ENCODE measurements at places on chromosomes 2 and 18. TPM values are rescaled to one million over a fixed set of nuclear protein-coding genes. Genes with fewer than 3 reads are reported as not detected.

Gene IMP4
- 32.8 TPM for total RNA-seq

Gene THAP4
- total RNA-seq, result 42.5 TPM

DNA sequence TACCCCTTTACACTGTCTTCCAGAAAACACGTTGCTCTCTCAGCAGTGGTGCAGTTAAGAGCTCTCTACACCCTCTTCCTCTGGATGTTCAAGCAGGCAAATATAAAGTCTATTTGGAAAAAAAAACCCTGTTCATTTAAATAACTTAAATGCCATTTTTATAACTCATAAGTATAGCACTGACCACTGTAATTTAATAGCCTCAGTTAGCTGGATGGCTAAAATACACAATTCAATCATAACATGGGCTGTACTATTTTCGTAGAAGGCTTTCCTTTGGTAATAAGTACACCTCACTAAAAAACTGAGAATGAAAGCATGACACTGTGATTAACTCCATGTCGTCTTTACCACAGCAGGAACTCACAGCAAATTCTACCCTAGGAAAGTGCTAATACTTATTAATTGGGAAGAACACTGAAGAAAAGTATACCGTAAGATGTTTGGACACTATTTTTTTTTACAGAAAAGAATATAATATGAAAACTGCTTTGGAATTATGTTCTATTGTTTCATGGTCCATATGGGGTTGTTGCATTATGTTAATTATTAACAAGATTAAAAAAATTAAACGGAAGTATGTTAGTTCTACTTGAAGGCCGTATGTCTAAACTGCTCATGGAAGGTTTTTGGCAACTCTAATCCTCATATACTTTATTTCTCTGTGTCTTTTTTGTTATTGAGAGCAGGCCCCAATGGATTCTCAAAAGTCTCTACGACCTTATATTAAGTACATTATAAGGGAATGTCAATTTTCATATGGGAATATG lies 269.1 kb downstream of the ZNF385B start:
- no peak for DNase-seq

GRCh38 chr2:101017371-101017770 lies 15.3 kb downstream of the RPL31 start:
- no peak for DNase-seq

Gene CAPG
- 76.4 TPM for total RNA-seq

- DNase-seq, result no peak
These were observed 984.0 kb upstream of the SLC39A10 start for GRCh38 chr2:194672994-194673393.

DNA sequence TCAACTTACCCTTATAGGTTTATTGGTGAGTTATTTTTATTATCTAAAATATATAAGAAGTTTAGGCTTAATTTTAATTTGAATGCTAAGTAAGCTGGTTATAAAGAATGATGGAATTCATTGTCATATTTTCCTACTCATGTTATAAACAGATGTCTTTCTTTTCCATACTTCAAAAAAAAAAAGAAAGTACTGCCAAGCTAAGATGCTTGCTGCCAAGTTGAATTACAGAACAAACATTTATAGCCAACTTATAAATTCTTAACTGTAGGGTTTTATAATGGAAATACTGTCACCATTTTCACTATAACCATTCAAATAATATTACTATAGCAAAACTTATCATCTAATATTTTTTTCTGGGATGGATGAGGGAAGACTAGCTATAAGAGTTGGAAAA lies 676.0 kb downstream of the NRXN1 start:
- DNase-seq, result no peak

DNA sequence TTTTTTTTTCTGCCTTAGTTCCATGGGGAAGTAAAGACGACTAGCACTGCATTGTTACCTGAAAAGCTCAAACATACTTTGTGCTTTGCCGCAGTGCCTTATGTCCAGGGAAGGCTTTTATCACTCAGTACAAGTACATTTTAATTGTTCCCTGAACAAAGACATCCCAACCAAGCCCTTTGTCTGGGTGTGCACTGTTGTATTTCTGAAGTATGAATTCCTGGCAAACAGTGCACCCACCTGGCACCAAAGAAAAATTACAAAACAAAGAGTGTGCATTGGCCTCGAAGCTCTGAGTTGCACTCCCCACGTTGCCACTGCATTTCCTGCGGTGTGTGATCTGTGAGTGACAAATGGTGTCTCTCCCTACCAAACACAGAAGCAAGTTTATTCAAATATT lies 858.5 kb upstream of the PIK3C3 start:
- DNase-seq, result peak; percentile 7

DNA sequence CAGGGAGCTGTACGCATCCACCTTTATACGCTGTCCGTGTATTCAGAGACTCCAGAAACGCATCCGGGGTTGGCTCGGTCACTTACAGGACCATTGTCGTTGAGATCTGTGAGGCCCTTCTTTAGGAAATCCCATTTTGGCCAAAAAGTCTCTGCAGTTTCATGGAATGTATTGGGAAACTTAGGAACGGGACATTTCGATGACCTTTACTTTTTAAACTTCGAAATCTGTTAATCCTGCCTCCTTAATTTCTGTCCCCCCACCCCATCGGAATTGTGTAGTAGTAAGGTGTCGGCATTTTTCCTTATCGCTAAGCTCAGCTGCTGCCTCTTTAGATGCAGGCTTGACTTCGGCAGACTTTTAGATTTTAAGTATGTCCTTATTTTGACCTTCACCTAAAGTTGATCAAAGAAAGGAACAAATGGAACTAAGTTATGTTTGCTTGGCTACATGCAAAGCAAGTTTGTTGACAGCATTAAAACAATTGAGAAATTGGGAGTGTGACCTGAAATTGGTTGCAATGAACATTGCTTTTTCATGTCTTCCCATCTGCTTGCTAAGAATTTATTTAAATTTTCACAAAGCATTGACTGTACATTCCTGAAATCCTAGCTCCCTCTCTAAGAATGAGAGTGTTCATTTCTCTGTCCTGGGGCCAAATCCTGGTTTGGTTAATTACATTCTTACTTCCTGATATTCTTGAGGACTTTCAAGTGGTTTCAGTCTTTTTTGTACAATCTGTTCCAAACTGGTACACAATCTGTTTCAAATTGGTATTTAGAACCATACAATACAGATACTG lies 884 bp upstream of the RAPH1 start:
- DNase-seq, result no peak

DNA sequence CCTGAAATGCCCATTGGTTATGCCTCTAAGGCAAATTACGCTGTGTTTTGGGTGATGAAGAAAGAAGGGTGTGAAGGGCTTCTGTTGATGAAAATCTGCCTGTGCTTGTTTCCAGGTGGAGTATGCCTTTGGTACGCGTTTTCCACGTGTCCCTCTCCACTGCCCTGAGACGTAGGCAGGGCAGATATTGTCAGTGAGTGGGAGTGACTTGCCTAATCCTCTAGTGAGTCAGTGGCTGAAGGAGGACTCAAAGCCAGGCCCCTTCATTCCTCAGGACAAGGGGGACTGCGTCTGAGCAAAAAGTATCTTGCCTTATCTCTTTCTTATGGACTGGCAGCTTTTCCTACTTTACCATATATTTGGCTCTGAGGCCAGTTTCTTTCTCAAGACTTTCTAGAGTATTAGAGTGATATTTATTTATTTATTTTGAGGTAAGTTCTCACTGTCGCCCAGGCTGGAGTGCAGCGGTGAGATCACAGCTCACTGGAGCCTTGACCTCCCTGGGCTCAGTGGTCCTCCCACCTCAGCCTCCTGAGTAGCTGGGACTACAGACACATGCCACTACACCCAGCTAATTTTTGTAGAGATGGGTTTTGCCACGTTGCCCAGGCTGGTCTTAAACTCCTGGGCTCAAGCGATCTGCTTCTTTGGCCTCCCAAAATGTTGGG lies 10.2 kb downstream of the RALB start:
- no peak for DNase-seq

DNA sequence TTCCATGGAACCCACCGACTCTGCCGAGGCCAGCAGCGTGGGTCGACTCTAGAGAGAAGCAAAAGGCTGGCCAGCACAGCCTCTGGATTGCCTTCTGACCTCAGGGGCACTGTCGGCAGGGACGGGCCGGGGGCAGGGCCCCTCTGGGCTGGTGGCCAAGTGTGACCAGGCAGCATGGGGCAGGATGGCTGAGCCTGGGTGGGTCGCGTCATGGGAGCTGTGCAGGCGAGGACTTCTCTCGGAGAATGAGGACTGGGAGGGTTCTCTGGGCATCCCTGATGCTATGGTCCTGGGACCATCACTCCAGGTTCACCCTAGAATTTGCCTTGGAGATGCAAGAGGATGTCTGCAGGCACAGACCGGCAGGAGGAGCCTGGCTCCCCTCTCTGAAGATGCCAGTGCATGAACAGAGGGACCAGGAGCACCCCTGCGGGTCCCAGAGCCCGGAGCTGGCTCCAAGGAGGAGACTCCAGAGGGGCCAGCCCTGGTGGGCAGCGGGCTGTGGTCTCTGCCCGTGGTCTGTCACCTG lies 289.2 kb downstream of the NDUFA10 start:
- DNase-seq, result no peak

Gene CD226
- 0.80 TPM for total RNA-seq

DNA sequence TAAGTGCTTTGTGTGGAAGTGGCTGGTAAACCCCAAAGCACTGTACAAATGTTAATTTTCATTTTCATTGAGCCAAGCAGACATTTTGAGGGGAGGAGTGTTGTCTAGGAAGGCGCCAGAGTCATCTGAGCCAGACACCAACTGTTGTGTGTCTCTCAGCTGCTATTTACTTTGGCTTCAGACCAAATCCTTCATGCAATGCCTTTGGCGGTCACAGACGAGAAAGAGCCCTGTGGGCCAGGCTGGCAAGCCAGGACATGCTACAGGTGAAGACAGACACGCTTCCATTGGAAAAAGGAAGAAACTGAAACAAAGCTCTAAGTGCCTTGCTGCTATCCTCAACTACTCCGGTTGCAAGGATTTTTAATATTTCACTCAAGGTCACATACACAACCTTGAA lies 115.4 kb upstream of the CDC42EP3 start:
- no peak for DNase-seq

DNA sequence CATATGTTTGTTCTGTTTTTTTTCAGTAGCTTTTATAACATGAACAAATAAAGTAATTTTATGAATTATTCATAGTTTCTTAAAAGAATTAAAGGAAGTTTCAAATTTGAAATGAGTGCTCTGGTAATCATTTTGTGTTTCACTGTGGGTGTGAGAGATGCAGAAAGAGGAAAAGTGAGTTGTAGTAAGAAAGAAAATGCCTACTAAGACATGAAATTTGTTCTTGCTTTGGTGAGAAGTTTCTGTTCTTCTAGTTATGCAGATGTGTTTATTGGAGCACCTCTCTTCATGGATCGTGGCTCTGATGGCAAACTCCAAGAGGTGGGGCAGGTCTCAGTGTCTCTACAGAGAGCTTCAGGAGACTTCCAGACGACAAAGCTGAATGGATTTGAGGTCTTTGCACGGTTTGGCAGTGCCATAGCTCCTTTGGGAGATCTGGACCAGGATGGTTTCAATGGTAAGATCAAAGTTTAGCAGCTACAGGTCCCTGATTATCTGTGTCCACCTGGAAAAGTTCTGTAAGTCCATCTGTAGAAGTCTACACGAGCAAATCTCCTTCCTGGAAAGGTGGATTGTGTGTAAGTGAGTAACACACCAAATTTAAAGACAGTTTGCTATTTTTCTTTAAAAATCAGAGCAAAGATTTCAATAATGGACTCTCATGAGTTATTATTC lies 51.4 kb downstream of the ITGAV start:
- DNase-seq, result no peak

Data from endothelial cell (in vitro differentiated cells).